ENCODE measurements at places on chromosomes 3 and 15. TPM values are rescaled to one million over a fixed set of nuclear protein-coding genes. Genes with fewer than 3 reads are reported as not detected.

DPH6 gene
- total RNA-seq: 14.3 TPM

SATB1 gene
- total RNA-seq: 0.89 TPM

CFAP20DC gene
- total RNA-seq: not detected

ATP2B2 gene
- total RNA-seq: not detected

CCDC9B gene
- total RNA-seq: 9.4 TPM

SERINC4 gene
- total RNA-seq: not detected

KIF15 gene
- 13.7 TPM for total RNA-seq

ZIC1 gene
- 10.5 TPM for total RNA-seq

ZNF662 gene
- 1.4 TPM for total RNA-seq

RNU5B-1 gene
- total RNA-seq: not detected

GPR149 gene
- total RNA-seq: not detected

MAGI1 gene
- 2.8 TPM for total RNA-seq

CAV3 gene
- not detected for total RNA-seq

RBM5 gene
- total RNA-seq: 37.1 TPM

PLA1A gene
- total RNA-seq: not detected

GOLGA8H gene
- 0.15 TPM for total RNA-seq

CFAP100 gene
- total RNA-seq: not detected

TRPM7 gene
- 16.3 TPM for total RNA-seq

SERPINI2 gene
- total RNA-seq: not detected

LYZL4 gene
- total RNA-seq: not detected

MB21D2 gene
- 28.3 TPM for total RNA-seq

C2CD4A gene
- total RNA-seq: 0.05 TPM

GOLGA8T gene
- total RNA-seq: not detected

TRIM71 gene
- total RNA-seq: not detected

WDR93 gene
- 0.25 TPM for total RNA-seq

EPB42 gene
- total RNA-seq: not detected
